ENCODE measurements at places on chromosomes 6 and 20.
A peak's percentile ranks its signal among the peaks of the same experiment; 100 is the strongest.

- no peak for DNase-seq
Measured at GRCh38 chr20:13453367-13453766, 185.4 kb downstream of the TASP1 start.

- DNase-seq, result no peak
Measured at GRCh38 chr6:77568570-77568969, 84.3 kb upstream of the MEI4 start.

GRCh38 chr20:6014017-6014416, 39.8 kb downstream of the LRRN4 start:
- DNase-seq, result no peak

DNA sequence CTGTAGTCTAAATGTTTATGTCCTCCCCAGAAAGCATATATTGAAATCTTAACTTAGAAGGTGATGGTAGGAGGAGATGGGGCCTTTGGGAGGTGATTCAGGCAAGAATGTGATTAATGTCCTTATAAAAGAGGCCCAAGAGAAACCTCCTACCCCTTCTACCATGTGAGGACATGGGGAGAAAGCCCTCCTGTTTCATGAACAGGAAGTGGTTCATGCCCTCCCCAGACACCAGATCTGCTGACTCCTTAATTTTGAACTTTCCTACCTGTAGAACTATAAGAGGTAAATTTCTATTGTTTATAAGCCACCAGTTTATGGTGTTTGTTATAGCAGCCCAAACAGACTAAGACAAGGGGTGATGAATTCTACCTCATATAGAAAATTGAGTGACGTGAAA, 8.7 kb upstream of the ECT2L start:
- DNase-seq, result no peak

- no peak for DNase-seq
Measured at GRCh38 chr6:69795469-69796072, 1.2 kb downstream of the LMBRD1 start.

DNA sequence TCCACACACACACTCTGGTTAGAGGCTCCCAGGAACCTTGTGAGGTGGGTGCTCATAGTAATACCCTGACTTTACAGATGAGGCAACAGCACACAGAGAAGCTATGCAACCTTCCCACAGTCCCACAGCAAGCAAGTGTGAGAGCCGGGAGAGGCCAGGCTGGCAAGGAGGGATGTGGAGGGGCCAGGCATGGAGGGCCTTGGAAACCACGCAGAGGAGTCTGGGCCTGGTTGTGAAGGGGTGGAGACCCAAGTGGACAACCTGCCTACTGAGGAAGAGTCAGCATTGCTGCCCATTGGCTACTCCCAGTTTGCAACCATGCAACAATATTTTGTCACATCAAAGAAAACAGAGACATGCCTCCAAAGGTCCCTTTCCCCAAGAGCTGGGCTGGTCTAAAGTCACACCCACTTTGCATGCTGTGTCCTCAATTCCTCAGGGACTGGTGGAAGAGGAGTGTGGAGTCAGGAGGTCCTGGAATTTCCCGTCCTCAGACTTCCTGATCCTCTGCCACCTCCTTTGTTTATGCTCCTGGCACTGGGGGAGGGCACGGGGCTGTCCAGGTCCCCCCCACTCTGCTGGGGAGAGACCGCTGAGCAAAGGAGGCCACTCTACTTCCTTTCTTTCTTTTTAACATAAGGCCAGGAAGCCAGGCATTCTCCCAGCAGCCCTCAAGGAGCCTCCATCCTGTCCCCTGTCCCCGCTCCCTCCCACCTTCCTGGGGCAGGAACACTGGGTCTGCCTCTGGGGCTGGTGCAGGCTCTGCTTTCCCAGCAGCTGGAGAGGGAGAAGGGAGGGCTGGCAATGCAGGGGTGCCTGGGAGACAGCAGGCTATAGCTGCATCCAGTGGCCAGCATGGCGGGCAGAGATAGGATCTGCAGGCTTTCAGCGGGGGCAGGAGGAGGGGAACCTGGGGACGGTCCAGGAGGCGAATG, 68.3 kb downstream of the NOL4L start:
- peak; percentile 59 for DNase-seq

DNA sequence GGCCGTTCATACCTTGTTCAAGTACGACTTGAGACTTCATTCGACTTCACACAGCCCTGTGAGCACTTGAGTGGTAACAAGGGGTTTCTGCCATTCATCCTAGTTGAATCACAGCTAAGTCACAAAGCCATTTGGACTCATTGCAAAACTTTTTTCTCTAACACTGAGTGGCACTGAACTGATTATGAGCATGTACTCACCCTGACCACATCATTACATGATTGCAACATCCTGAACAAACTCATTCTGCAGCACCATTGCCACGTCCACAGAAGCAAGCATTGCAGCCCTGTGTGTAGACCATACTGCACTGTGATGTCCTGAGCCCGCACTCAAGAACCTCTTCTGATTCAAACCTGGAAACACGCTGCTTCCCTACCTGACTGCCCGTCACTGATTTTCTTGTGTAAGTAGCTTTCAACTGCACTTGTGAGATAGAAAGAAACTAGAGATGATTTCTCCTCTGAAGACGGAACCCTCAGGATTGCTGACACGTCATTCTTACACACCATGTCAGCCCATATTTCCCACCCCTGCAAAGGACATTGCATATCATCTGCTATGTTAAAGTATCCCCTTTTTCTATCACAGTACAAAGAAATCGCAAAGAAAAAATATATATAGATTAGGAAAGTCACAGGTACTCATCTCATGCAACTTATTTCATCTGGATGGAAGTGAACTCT, 81.6 kb downstream of the C6orf118 start:
- peak; percentile 46 for DNase-seq

DNA sequence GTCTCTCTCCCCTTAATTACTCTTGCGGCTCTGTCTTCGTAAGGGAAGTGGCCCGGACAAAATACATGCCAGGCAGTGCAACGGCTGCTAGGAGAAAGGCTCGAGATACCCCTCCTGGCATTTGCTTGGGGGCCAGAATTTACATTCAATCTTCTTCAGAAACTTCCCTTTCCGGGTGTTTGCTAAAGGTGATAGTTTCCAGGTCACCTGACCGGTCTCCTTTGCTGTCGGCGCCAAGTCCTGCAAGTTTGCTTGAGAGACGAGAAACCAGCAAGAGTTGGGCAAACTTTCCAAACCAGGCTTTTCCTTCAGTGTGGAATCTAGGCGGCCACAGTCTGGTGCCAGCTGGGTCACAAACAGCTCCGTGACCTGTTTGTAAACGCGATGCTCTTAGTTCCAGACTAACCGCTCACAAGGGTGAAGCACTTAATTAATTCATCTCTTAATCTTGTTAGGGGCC, 563 bp upstream of the SRSF3 start:
- DNase-seq, result peak; percentile 73

- DNase-seq, result no peak
Measured at GRCh38 chr20:32547753-32548034, 37.4 kb downstream of the NOL4L start.

DNA sequence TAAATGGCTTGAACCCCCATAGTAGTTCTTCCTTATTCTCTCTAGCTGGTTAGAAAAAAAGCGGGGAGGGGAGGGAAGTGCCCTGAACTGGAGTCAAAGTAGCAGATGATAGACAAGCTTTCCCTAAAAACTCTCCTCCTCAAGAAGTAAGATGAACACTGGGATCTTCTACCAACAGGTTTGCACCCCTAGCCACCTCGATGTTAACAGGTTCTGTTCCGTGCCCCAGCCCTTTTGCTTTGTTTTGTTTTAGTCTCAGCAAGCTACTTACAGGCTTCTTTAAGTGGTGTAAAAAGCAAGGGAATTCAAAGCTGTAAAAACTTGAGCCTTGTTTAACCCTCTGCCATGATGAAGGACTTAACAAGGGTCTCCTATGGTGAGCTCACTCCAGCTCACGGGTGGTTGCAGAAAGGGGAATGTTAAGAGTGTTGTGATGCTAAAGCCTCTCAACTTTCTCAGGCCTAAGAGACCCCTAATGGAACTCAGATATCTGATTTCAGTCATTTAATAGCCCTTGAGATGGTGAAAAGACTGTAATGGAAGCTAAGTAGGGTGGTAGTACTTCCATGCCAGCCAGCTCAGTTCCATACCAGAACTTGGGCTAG, 106.0 kb downstream of the FOXO3 start:
- no peak for DNase-seq

- DNase-seq, result peak; percentile 14
Measured at GRCh38 chr6:40877362-40877761, 161.7 kb downstream of the UNC5CL start.

DNA sequence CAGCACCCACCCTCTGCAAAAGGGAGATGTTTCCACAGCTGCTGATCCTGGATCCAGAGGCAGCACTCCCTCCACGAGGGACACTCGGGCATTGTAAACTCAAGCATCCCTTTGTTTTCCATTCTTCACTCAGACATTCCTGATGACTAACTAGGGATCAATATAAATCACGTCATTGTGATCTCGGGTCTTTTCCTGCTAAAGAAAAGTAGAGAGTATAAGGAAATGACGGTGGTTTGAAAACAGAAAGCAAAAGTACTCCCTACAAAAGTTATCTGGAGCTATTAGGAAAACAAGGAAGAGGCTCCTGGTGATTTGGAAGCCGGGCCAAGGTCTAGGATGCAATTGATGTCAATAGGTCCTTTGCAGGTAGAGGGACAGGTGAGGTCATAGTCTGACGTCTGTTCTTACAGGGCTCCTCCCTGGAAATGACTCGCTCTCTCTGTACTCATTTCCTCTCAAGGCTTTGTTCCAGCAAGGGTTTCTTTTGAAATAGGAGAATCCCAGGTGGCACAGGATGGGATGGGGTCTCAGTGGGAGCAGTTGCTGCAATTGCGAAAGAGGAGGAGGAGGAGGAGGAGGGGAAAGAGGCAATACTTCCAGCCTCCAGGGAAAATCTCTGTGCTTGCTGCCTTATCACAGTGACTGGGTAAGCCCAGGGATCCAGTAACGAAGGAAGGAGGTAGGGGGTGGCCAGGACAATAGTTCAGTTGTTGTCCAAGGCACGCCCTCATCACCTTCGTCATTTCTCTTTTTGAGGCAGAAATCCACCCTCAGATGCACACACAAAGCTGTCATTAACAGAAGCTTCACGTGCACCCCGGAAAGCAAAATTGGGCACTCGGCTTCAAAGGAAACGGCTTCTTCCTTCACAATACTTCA, 222.8 kb downstream of the LY86 start:
- peak; percentile 35 for DNase-seq

DNA sequence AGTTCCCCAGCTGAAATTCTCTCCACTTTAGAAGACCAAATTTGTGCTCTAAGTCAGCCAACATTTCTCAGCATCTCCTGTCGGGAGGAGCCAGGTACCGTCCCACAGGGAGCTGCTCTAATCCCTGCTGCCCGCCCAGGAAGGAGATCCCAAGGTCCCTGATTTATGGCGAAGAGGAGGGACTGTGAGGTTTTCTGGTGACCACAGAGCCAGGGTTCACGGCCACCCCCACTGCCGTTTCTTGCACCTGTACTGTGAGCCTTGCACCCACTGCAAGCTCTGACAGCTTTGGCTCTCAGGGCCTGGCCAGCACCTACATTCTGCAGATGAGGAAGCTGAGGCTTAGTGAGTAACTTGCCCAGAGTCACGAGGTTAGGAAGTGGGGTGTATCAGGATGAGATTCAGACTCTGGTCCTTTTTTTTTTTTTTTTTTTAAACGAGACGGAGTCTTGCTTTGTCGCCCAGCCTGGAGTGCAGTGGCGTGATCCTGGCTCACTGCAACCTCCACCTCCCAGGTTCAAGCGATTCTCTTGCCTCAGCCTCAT, 34.9 kb downstream of the FOXC1 start:
- DNase-seq, result no peak

DNA sequence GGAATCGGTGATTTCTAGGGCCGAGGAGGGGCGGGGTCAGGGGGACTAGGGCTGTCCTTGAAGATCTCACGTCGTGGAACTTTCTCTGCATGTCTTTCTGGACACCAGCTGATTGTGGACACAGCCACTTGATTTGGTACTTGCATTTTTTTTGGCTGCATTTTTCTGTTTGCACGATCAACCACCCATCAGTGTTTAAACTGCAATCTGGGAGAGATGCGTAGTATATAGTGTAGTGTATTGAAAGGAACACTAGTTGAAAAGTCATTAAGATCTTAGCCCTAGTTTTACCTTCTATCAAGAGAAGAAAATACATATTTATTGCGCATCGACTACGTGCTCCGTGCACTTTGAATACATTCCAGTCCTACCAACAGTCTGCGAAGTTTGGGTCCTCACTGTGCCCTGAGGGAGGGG, 657 bp downstream of the NT5DC1 start:
- no peak for DNase-seq

- DNase-seq, result no peak
Measured at GRCh38 chr6:136764517-136764993, 27.7 kb downstream of the MAP3K5 start.

DNA sequence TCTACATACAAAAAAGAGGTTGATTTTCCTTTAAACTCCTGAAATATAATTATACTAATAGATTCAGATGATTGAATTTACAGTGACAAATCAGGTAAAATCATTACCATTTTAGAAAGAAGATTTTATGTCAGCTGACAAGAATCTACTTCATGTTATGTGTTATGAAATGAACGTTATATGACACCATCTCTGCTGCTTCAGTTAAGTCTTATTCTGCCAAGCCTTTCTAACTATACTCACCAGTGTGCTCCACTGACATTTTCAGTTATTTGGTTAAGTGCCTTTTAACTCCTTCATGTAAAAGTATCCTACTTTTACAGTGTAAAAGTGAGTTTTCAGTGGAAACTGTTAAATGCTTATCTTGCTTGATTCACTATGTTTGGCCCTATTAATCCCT, 80.4 kb downstream of the RWDD2A start:
- DNase-seq, result no peak

- DNase-seq, result peak; percentile 34
Measured at GRCh38 chr6:24910961-24911725, 24.6 kb downstream of the RIPOR2 start.

DNA sequence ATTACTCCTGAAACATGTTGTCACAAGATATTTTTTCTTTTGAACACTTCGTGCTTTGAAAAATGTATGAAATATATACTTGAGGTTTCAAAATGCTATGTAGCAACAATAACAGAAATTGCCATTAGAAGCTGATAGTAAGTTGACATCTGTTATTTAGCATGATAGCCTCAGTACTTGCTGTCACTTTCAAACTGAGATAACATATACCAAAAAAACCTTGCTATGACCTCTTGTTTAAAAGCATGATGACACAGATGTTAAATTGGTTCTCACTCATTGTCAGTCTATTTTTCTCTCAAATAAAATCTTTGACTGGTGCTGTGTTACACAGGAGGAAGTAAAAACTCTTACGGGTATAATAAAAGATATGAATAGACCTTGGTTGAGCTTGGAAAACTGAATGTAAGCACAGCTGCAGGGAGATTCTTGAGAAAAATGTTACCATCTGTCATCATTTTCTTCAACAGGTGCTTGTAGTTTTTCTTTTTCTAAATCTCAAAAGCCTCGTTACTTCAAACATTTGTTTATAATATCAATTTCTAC, 18.6 kb downstream of the MOXD1 start:
- no peak for DNase-seq

GRCh38 chr6:12467706-12468670, 177.8 kb downstream of the EDN1 start:
- DNase-seq, result peak; percentile 45

DNA sequence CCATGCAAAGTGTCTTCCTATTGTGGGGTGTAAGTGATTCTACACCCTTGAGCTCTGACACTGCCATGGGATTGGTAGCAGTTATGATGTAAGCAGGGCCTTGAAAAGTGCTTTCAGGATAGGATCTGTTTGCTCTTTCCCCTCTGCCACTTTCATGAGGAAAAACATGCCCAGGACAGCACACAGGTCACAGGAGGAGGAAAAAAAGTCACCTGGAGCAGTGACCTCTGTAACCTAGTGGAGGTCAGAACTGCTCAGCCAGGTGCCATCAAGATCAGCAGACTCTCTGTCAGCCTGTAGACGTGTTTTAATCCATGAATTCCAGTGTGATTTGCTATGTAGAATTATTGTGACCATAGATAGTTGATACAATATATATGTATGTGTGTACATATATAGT, 92.7 kb upstream of the BMP2 start:
- DNase-seq, result no peak

All from RPMI7951 (cell line).